ENCODE measurements at places on chromosomes 2 and 18.
A peak's percentile ranks its signal among the peaks of the same experiment; 100 is the strongest.

DNA sequence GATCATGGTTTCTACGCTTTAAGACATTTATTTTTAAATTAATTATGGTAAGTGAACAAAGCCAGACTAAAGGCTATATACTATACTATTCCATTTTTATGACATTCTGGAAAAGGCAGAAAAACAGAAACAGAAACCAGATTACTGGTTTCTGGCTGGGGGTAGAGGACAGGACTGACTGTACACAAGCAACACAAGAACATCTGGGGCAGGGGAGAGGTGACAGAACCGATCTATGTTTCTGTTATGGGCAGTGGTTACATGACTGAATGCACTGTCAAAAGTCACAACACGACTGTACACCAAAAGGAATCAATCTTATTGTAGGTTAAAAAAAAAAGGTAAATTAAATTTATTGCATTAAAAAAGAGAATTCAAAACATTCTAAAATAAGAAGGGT lies 64.7 kb downstream of the PTPN2 start:
- peak; percentile 79 for ATAC-seq

- peak; percentile 86 for ATAC-seq
Measured at GRCh38 chr2:191572319-191572718, 105.6 kb upstream of the NABP1 start.

DNA sequence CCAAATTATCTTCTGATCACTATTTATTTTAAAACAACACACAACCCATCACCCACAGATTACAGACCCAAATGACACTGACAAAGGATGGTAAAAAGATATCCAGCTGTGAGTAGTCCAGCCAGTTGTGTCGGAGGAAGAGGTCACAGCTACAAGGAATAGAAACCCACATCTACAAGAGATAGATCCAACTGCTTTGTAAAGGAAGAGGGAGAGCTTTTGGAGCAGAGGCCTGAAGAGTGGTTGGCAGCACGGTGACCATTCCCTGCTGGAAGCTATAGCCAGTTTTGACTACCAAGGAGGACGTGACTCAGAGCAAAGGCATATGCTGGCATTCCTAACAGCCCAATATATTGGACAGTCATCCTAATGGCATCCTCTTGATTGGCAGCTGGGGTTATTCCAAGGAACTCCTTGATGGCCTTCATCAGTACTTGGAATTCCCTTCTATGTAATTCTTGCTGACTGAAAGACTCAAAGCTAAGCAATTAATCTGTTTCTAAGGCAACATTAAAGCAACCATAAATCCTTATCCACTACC lies 17.1 kb downstream of the SLC8A1 start:
- no peak for ATAC-seq

GRCh38 chr2:25228848-25229278 lies 60.5 kb upstream of the POMC start:
- no peak for ATAC-seq

- no peak for ATAC-seq
Measured at GRCh38 chr2:216698895-216699294, 3.5 kb upstream of the IGFBP5 start.

DNA sequence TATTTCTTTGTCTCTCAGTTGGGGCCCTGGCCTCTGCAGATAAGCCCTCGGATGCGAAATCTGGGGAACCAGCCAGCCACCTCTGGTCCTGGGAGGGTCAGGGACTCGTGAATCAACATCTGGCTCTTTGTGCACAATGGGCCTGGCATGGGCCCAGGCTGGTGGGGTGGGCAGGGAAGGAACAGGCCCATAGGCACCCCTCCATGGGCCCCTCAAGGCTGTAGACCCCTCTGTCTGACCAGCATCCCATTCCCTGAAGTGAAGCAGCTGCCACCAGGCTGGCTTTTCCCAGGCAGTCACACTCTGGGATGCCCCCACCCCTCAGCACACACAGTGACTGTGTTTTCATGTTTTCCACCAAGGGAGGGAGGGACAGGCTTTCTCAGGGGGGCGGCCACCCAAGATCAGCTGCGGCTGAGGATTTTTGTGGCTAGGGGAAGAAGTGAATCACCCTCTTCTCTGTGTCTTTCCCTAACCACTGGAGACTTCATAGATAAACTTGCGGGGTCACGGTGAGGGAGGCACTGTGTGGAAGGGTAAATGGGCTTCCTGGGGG lies 166.0 kb downstream of the AGAP1 start:
- ATAC-seq: no peak

- no peak for ATAC-seq
Measured at GRCh38 chr2:18456026-18456425, 104.4 kb downstream of the RDH14 start.

DNA sequence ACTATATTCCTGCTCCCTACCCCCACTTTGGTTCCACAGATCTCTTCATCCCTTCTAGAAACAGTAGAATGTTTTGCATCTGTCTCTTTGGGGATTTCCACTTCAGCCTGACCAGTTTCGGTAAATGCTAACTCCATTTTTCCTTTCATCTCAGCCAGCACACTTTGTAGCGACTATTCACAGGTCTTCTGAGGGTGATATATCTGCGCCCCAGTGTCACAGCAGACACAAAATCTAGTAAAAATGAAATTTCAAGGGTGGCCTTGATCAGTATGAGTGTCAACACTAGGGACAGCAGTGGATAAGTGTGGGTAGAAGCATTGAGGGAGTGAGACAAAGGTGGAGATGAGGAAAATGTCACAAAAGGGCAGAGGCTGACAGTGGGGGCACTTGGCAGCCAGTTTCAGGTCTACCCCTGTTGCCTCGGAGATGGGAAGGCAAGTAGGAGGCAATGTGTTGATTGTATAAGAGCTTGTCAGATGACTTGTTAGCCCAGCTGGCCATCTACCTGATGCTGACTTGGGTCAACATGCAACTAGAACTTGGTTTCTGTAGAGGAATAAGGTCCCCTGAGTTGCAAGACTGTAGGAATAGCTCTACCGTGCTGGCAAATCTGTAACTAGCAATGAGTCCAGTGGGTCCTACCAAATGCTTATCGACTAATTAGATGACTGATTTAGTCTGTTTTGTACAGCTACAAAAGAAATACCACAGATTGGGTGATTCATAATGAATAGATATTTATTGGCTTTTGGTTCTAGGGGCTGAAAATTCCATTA lies 60.7 kb downstream of the CXCR4 start:
- ATAC-seq: peak; percentile 69

DNA sequence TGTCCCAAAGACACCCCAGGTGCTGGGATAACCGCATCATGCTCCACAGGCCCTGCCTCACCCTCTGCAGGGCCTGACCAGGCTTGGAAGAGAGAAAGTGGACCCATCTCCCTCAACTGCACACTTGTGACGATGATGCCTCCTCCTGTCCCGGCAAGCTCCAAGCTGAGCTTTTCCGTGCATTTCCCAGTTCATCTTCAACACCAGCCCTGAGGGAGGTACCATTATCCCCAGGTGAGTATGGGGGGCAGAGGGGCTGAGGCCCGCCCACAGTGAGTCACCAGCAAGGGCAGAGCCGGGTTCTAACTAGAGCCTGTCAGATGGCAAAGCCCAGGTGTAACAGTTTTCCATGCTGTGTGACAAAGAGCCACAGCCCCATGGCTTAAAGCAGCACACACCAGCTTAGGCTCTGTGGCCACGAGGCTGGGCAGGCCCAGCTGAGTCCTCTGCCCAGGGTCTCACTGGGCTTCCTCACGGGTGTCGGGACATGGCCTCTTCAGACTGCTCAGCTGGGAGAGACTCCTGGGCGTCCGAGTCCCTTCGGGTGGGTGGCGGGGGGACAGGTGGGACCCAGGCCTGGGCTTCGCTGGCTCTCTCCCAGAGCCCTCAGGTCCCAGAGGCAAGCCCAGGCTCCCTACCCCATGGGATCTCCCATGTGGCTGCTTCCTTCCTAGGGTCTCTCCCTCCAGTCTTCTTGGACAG lies 108.4 kb upstream of the OTOS start:
- ATAC-seq: no peak

GRCh38 chr18:6017171-6017570 lies 121.8 kb upstream of the TMEM200C start:
- no peak for ATAC-seq

DNA sequence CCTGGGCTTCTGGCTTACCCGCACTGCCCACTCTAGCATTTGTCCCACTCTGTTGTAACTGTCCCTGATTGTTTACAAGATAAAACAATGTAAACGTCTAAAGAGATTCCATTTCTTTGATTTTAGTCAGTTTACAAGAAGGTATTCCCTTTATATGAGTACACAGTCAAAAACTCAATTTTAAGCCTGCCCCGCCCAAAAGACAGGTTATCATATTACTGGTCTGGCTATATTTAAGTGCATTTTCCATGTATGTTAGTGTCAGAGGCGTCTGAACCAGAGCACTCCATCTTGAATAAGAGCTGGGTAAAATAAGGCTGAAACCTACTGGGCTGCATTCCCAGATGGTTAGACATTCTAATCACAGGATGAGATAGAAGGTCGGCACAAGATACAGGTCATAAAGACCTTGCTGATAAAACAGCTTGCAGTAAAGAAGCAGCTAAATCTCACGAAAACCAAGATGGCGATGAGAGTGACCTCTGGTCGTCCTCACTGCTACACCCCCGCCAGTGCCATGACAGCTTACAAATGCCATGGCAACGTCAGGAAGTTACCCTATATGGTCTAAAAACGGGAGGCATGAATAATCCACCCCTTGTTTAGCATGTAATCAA lies 15.0 kb downstream of the GPR45 start:
- ATAC-seq: no peak

DNA sequence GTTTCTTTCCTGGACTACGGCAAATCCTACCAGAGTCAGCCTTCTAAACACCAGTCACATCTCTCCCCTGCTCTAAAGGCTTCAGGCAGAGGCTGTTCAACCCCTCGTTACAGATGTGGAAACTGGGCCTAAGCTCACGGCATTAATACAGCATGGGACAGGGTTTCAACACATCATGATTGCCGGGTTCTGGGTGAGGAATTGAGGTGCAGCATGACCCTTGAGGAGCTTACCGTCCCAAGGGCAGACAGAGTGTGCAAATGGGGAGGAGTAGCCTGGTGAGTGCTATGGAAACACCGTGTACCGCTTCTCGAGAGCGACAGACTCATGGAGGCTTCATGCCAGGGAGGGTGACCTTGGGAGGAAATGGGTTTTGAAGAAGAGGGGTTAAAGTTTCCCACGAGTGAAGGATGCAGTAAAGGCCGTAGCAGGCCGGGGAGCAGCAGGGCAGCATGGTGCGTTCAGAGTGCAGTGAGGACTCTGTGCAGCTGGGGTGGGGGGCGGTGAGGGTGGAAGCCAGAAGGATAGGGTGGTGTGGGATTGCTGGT lies 51.1 kb downstream of the TGOLN2 start:
- ATAC-seq: no peak

- ATAC-seq: no peak
Measured at GRCh38 chr2:237026981-237027711, 58.5 kb upstream of the COPS8 start.

DNA sequence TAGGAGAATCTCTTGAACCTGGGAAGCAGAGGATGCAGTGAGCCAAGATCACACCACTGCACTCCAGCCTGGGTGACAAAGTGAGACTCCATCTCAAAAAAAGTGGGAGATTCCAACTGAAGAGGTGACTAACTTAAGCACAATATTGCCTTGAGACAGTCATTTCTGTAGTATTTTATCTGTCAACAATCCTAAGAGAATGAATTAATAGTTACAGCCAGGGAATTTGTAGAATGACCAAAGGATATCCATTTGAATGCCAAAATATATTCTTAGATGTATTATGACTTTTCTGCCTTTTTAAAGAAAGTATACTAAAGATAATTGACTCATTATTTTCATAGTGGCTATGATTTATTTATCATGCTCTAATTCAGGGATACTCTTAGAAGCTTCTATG lies 40.7 kb upstream of the CCDC150 start:
- no peak for ATAC-seq

DNA sequence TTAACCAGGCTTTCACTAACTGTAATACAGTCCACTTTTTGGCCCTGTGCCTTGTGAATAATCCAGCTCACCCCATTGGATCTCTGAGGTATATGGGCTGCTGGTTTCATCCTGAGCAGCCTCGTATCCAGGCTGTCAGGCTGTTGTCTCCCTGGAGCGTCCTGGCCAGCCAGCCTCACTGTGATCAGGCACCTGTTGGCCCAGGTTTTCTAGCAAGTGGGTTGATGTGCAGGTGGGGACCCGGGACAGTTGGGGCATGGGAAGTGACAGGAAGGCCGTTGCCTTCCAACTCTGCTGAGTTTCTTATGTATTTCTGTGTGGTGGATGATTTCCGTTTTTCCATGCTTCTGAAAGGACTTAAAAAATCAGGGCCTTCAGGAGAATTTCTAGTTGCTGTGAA lies 132.4 kb downstream of the ACOXL start:
- ATAC-seq: no peak

GRCh38 chr2:212815453-212815852 lies 276.9 kb upstream of the ERBB4 start:
- ATAC-seq: peak; percentile 20

- ATAC-seq: no peak
Measured at GRCh38 chr2:196284144-196284844, 112.9 kb upstream of the STK17B start.

GRCh38 chr2:95295376-95295775 lies 1.8 kb upstream of the KCNIP3 start:
- ATAC-seq: no peak

- no peak for ATAC-seq
Measured at GRCh38 chr2:181047829-181048228, 67.4 kb downstream of the UBE2E3 start.

- no peak for ATAC-seq
Measured at GRCh38 chr2:145108361-145108778, 588.5 kb upstream of the ZEB2 start.

GRCh38 chr2:35503311-35503710 lies 852.3 kb upstream of the CRIM1 start:
- ATAC-seq: no peak

GRCh38 chr2:71530641-71531332 lies 77.4 kb downstream of the DYSF start:
- ATAC-seq: peak; percentile 32

DNA sequence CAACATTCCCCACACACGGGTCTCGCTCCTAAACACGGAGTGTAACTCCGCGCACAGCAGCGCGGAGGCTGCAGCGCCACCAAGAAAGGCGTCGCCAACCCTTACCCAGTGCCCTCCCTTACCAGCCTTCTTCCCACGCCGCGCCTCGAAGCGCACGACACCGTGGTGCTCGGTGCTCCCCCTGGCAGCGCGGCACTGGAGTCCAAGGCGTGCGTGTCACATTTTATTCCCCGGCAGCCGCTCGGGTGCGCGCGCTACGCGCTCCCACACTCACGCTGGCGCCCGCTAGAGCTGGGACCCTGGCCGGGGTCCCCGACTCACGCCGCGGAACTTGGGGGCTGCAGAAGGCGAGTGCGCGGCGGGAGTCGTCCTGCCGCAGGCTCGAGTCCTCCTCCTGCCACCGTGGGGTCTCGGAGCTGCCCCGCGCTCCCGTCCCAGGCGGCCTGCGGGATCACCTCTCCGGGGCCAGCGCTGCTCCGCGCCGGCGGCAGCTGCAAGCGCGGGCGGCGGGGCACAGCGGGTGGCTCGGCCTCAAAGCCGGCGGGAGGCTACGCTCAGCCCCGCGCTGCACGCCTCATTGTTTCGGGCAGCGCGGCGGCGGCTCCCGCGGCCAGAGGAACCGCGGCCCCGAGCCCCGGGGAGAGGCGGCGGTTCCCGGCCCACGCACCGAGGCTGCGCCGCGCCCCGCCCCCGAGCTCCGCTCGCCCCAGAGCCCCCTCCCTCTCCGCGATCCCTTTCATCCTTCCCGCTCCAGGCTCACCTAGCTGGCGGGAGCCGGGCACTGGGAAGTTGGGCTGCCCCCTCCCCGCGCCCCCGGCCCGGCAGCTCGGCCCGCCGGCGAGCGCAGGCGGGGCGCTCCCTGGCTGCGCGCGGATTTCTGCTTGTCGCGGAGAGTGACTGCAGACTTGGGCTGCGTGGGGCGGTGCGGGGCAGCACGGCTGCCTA lies at the start of gene ST6GAL2:
Gene ST6GAL2 (minus strand): TSS at position 197 of the 945 bp plus-strand sequence. CDS start 42,190 bp downstream, outside the sequence.
- no peak for ATAC-seq
